ENCODE measurements at places on chromosomes 16 and 17.
A peak's percentile ranks its signal among the peaks of the same experiment; 100 is the strongest.

GRCh38 chr17:79065105-79065670, 9.4 kb upstream of the ENGASE start:
- peak; percentile 73 for DNase-seq

- no peak for DNase-seq
Measured at GRCh38 chr16:78506367-78507193, 407.1 kb downstream of the WWOX start.

- no peak for DNase-seq
Measured at GRCh38 chr16:89378947-89379771, 111.2 kb downstream of the ANKRD11 start.

- DNase-seq = peak; percentile 0
Measured at GRCh38 chr16:2226245-2226793, 2.9 kb downstream of the E4F1 start.

DNA sequence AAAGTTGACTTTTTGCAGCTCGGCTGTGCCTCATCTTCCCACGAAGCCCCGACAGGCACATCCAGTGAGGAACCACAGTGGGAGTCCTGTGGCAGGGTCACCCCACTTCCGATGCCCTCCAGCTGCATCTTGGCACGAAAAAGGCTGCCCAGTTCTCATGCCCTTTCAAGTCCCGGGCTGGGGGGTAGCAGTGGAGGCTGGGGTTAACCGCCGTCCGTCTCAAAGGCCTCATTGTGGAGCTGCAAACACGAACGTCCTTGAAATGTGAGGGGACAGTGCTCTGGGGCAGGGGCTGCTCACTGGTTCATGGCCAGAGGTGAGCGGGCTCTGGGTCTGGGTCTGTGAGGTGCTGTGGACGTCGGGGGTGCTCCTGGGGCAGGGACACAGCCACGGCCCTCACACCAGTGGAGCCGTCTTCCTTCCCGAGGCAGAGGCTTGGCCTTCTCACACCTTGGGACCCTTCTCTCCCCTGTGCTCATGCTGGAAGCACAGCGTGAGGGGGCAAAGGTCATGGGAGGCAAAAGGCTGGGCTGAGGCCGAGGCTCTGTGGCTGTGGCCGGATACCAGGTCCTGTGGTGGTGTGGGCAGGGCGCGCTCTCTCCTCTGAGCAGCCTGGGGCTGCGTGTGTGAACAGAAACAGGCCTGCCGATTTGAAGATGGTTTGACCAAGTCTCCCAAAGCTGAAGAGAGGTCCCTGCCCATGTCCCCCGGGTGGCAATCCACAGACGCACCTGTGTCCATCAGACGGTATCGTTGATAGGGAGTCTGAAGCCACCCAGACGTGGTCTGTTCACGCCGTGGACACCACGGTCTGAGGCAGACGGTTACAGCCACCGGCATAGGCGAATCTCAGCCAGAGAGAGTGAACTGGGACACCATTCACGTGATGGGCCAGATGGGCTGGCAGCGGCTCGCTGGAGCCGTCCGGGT, 3.1 kb upstream of the MC1R start:
- no peak for DNase-seq

Measured in CD4-positive, alpha-beta T cell treated with Interleukin-6 for 4 hours (primary cell).